NCI-H1694 treated with DMSO at 0.1 percent for 48 hours (cell line): ENCODE measurements at places on chromosomes 6 and 20.

GRCh38 chr6:2197984-2198383 is 47.4 kb downstream of the GMDS start:
- DNase-seq = no peak

- DNase-seq = no peak
Observed at GRCh38 chr6:160065200-160065599, 56.4 kb upstream of the SLC22A1 start.

DNA sequence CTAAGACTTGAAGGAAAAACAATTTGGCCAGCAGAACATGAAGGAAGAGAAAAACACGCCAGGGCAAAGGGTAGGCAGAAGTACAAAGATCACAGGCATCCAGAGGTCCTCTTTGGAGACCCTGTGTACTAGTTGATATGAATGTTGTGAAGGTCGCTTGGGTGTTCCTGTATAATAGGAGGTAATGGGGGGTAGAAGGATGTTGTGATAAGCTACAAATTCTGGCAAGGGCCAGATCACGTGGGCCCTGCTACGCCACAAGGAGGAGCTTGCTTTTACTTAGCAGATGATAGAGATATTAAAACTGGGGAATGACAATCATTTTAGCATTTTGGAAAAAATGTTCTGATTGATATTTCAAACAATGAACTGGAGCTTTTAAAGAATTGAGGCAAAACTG is 878 bp upstream of the HLA-DMA start:
- DNase-seq = no peak

DNA sequence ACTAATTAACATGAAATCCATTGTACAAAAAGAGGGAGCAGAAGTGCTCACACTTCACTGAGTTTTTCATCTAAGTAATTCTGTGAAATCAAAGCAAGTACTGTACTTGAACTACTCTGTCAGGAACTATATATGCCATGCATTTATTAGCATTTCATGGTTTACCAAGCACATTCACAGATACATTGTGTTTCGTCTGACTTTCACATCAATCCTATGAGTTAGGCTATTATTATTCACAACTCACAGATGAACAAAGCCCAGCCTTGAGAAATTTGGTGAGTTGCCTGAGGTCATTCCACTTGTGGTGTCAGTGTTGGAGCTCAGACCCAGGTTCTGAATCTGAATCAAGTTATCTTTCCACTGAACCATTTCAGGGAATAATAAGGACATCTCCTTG is 33.7 kb upstream of the TENT5A start:
- no peak for DNase-seq

DNA sequence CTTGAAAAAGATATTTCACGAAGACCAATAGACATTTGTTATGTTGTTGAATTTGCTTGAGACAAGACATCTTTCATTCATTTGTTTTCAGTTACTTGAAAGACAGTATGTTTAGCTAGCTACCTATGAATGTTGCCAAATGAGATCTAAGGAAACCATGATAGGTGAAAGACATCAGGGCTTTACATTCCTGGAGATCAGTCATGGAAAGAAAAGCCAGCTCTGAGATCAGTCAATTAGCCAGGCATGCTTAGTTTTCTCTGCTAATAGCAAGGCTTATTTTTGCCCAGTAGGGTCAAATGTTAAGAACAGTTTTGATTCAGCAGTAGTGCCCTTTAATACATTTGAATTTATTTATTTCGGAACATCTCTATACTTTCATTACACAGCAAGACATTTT is 116.5 kb upstream of the EDN1 start:
- DNase-seq = no peak

- DNase-seq = no peak
Observed at GRCh38 chr6:72861935-72862432, 240.1 kb downstream of the KCNQ5 start.

DNA sequence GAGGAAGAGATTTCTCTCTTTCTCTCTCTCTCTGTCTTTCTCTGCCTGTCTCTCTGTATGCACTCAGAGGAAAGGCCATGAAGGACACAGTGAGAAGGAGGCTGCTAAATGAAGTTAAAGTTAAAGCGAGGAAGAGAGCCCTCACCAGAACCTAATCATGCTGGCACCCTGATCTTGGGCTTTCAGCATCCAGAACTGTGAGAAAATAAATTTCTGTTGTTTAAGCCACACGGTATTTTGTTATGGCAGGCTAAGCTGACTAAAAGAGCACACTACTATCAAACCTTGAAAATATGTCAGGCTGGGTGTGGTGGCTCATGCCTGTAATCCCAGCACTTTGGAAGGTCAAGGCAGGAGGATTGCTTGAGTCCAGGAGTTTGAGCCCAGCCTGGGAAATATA is 8.0 kb upstream of the TCF21 start:
- no peak for DNase-seq

DNA sequence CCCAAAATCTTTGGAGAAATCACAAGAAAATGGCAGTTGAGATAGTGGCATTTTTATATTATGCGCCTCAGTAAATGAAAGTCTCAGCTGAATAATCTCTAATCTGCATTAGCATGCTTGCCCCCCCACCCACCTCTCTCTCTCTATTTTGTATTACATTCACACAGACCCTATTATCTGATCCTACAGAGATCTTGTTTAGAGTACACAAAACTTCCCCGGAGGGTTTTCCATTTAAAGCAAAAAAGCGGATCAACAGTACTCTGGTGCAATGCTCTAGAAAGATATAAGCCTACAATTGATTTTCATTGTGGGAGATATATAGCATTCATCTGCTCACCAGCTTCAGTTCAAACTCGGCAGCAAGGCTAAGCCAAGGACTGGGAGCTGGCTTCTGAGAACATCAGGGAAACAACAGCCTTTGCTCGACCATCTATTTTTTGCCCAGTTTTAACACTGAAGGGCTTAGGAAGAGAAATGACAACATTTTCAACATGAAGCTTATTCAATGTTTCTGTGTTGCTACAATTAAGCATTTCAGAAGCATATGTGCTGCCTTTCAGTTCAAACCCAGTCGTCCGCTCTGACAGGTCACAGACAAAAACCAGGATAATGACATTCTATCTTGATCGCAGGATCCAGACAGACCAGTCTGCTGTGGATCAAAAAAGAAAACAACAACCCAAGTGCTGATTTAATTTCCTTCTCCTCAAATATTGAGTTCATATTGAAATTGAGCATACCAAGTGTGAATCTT is 137.6 kb upstream of the ATXN1 start:
- no peak for DNase-seq

GRCh38 chr6:41186031-41186562 is 14.9 kb downstream of the TREML2 start:
- no peak for DNase-seq
